DMS79 (cell line): ENCODE measurements at places on chromosomes 11 and 22.

- DNase-seq = no peak
Observed at GRCh38 chr11:1161410-1162137, 3.8 kb downstream of the MUC5AC start.

DNA sequence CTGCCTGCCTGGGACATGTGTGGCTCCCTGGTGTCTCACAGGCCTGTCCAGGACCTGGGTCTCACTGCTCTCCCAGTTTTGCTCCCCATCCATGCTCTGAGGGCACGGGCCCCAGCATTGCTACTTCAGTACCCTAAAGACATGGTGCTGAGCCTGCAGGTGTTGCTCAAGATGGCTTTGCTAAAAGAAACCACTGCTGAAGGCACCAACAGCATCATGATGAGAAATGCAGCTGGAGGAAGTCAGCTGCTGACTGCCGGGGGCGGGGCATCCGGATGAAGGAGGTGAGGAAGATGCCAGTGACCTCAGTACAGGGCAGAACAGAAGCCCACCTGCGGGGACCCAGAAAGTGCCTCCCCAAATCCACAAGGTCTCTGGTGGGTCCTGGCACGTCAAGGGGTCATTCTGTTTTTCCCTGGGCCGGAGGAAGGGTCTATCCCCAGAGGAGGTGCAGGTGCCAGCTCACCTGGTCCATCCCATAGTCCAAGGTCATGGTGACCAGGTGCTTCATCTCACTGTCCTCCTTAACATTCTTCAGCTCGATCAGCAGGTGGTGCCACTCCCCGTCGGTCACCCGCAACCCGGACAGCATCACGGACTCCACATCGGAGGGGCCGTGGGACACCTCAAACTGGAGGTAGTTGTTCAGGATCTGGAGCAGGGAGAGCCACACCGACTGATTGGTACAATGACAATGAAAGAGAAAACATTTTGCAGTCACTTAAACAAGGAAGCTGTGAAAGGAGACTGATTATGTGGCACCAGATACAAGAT, 63.9 kb downstream of the TRMU start:
- no peak for DNase-seq

DNA sequence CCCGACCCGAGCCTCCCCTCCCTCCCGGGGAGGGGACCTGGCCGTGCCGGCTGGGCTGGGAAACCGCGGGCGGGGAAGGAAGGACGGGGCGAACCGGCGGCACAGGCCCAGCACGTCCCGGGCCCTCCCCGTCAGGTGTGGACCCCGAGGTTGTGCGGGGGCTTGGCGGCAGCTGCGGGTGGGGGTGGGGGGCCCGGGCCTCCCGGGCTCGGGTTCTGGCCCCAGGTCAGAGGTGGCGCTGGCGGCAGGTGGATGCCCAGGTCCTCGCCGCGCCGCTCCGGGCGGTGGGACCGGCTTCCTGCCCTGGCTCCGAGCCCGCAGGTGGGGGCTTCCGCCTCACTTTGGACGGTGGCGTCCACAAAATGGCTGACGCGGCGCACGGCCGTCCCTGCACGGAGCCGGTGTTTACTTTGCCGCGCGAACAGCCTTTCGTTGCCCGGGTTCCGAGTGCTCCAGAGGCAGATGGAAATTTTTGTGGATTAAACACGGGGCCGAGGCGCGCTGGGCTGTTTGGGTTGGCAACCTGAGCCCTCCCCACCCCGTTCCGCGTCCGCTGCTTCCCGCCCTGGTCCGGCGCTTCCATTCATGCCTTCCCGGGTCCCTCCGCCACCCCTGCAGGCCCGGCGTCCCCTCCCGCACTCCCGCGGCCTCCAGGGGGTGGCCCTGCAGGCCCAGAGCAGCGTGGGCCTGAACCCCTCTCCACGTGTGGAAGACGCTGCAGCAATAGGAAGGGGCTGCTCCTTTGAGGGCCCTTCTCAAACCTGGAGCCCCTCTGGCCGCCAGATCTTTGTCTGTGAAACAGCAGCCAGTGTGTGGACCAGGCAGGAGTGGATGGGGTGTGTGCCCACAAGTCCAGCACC, 92.0 kb upstream of the KCNQ1OT1 start:
- DNase-seq = peak; percentile 11

DNA sequence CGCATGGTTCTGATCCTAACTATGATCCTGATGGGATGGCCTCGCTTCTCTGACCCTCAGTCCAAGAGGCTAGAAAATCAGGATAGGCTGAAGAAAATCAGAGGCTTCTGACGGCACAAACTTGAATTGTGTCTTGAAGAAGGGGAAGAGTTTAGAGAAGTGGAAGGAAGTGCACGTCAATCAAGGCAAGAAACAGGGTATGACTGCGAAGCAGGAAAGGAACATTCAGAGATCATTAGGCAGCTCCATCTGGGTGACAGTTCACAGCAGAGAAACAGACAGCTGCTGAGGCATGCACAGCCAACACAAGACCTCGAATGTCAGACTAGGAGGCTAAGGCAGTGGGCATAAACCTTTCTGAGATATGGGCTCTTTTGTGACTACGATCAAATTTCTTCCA, 29.3 kb downstream of the CLPB start:
- no peak for DNase-seq

DNA sequence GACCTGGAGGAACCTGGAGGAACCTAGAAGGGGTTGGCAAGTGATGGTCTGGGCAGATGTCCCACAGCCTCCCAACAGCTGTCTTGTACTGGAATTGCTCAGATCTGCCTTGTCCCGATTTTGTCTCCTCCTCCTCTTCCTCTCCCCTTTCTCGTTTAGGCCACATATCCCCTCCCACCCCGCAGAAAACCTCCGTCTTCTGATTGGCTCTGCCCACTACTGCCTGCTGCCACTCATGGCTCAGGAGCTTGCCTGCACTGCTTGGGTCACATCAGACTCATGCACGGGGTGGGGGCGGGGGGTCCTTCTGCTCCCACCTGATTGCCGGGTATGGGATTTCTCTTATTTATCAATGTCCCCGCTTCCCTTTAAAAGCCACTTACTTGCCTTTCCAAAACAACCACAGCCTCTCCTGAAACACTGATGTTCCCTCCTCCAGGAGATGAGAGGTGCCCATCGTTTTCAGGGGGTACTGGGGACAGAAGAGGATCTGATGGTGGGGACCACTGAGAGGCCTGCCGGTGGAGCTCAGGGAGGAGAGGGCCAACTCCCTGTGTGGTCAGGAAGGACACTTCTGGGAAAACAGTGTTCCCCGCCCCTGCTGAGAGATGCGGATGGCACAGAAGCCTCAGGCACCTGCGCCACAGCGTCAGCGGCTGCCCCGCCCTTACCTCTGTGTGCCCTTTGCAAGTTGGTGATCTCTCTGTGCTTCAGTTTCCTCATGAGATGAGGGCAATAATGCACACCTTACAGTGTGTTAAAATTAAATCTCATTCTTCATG, 14.7 kb downstream of the TOM1 start:
- DNase-seq = no peak

GRCh38 chr22:27594474-27595134, 207.0 kb downstream of the MN1 start:
- no peak for DNase-seq

GRCh38 chr11:57339328-57339727, 1.2 kb downstream of the P2RX3 start:
- no peak for DNase-seq

DNA sequence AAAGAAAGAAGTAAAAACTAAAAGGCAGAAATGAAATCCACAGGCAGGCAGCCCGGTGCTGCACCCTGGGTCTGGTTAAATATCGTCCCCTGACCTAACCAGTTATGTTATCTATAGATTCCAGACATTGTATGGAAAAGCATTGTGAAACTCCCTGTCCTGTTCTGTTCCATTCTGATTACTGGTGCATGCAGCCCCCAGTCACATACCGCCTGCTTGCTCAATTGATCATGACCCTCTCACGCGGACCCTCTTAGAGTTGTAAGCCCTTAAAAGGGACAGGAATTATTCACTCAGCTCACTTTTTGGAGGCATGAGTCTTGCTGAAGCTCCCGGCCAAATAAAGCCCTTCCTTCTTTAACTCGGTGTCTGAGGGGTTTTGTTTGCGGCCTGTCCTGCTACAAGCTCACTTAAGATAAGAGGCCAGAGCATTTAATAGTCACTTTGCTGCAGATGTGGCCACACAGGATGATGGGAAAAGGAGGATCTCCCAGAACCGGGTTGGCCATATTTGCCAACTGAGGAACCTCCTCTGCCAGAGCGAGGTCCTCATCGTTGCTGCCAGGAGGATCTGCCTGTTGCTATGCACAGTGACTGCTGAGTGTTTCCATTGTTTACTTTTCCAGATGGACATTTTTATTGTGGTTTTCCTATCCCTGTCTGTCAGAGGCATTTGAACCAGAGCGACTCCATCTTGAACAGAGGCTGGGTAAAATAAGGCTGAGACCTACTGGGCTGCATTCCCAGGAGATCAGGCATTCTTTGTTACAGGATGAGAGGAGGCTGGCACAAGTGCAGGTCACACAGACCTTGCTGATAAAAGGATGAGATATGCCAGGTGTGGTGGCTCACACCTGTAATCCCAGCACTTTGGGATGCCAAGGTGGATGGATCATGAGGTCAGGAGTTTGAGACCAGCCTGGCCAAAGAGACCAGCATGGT, 10.2 kb downstream of the C11orf96 start:
- no peak for DNase-seq

DNA sequence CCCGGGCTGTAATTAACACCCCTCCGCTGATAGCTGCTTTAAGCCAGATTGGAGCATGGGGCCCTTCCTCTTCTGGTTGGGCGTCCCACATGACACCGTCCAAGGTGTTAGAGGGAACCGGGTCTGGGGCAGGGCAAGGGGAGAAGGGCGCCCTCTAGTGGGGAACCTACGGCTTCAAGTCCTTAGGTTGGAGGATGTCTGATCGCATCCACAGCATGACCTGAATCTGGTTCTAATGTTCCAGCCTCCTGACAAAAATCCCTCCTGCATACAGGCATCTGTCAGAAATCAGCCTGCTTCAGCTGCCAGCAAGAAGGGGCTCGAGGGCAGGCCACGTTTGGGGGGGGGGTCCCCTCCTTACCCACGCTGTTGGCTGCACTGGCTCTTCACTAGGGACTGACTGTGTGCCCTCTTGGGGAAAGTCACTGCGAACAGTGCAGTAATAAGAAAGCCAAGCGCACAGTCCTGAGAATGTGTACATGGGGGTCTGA, 94.2 kb upstream of the TBCEL start:
- DNase-seq = no peak

DNA sequence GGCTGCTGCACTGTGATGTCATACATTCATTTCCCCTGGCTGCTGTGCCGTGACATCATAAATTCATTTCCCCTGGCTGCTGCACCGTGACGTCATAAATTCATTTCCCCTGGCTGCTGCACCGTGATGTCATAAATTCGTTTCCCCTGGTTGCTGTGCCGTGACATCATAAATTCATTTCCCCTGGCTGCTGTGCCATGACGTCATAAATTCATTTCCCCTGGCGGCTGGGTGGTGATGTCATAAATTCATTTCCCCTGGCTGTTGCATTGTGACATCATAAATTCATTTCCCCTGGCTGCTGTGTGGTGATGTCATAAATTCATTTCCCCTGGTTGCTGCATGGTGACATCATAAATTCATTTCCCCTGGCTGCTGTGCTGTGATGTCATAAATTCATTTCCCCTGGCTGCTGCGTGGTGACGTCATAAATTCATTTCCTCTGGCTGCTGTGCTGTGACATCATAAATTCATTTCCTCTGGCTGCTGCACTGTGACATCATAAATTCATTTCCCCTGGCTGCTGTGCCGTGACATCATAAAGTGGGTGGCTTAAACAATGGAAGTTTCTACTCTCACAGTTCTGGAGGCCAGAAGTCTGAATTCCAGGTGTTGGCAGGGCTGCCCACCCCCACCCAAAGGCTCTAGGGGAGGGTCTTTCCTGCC, 301.1 kb downstream of the SHANK2 start:
- no peak for DNase-seq

GRCh38 chr22:37308385-37309200, 26.3 kb downstream of the CYTH4 start:
- no peak for DNase-seq

- no peak for DNase-seq
Observed at GRCh38 chr11:33689501-33689900, 11.1 kb downstream of the C11orf91 start.

DNA sequence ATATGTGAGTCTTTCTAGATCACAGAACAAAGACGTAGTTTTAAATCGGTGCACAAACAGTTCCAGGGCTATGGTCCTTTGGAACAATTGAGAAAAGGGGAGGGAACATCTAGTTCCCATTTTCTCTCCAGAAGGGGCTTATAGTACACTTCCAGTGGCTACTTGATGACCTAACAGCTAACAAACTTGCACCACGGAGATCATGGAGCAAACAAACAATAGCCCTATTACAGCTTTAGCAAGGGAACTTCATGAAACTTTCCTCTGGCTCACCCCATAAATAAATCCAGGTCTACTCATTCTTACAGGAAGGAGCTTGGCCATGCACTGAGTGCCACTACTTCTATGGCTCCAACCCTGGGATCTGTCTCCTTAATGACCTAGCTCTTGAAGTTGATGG, 8.3 kb upstream of the FOLR2 start:
- DNase-seq = no peak

DNA sequence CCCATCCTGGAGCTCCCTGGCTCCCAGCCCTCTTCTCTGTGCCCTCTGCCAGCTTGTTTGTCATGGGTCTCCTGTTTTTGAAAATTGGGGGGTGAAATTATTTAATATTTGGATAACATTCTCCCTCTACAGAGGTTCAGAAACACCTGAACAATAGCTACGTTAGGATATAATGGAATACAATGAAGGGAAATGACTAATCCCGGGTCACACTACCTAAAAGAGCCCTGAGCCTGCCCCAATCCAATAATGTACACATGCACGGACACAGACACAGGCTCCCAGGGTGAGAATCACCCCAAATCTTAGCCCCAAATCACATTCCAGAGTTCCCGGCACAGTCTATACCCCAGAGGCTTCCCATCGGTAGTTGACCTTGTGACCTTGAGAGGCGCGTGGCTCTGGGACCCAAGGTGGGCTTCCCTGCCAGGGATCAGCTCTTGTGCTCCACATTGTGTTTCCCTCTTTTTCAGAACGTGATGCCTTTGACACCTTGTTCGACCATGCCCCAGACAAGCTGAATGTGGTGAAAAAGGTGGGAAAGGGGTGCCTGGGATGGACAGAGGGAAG, 135.5 kb downstream of the PARVA start:
- DNase-seq = no peak

DNA sequence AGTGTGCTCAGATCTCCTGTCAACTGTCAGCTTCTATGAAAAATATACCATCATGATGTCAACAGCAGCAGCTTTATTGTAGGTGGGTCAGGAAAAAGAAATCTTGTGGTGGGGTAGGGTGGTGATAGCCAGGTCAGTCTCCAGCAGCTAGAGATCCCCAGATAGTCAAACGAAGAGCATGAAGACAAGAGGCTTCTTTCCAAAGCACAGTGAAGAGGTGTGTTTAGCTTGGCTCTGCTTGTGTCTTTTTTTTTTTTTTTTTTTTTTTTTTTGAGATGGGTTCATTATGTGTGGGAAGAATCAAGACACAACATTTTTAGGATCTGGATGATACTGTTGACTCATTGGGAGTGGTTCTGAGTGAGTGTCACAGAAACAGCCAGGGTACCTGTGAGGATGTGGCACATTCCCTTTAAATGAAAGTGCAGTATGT, 1075.5 kb downstream of the NTM start:
- DNase-seq = no peak

- DNase-seq = no peak
Observed at GRCh38 chr11:38788561-38788960, 2190.5 kb upstream of the RAG2 start.

GRCh38 chr22:48396785-48397530, 1430.7 kb downstream of the BRD1 start:
- DNase-seq = no peak

GRCh38 chr11:10455637-10456487, 798 bp downstream of the AMPD3 start:
- DNase-seq = peak; percentile 54
